Hair follicle dermal papilla cell (primary cell): ENCODE measurements at places on chromosomes 13 and 19. TPM values are rescaled to one million over a fixed set of nuclear protein-coding genes. Genes with fewer than 3 reads are reported as not detected.

The KLK4 gene
- not detected in 2 replicates for total RNA-seq

The ZNF568 gene
- 15.3 and 16.5 TPM in 2 replicates for total RNA-seq

The ANO8 gene
- 9.2 and 10.1 TPM in 2 replicates for total RNA-seq

The KLK3 gene
- not detected in 2 replicates for total RNA-seq

The CD37 gene
- total RNA-seq: not detected in 2 replicates
